Inflammatory macrophage treated with lipopolysaccharide for 1 hour (primary cell): ENCODE measurements at places on chromosomes 7 and 10.

- DNase-seq: no peak
Measured at GRCh38 chr7:25945608-25946007, 206.4 kb upstream of the NFE2L3 start.

DNA sequence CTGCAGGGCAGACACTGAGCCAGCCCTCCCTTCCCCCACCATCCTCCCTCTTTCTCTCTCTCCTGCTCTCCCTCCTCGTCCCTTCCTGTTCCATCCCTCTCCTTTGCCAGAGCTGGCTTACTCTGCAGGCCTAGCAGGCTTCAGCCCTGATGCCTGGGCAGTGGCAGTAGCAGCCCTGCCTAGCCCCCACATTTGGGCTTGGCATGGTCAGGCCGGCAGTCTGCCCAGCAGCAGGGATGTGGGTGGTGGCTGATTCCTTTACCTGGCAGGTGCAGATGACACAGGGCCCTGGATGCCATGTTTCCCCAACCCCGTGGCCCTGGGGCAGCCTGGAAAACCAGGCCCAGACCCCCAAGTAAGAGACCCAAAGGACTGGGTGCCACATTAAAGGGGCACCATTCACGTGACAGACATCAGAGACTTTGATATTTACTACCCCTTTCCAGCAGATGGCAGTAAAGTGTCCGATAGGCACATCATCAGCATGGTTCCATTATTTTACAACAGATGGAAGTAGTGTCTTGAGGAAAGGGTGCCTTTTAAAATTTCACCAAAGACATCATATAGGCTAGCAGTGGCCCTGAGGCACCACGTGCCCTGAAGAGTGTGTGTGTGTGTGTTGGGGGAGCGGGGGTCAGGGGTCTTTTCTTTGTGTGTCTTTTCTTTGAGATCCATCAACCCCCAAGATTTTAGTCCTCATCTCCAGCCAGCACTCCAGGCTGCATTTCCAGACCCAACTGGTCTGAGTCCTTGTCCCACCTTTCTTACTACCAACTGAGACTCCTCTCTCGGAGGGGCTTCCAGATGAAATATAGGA is 5.9 kb downstream of the KCP start:
- peak; percentile 62 for DNase-seq

DNA sequence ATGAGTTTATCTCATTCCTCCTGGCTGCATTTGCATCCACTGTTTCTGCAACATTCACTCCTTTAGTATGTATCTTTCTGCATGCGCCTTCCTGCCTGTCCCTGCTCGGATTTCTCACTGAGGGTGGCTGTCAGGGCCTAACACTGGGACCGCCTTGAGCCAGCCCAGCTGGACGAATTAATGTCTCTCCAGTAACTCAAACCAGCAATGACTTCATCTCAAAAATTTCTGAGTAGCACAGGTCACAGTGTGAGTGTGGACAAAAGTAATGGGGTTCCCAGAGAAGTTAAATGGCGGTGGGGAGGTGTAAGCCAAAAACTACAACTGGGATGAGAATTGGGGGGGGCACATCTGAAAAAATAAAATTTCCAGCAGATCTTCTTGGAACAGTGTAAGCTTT is 444.0 kb upstream of the MGMT start:
- no peak for DNase-seq

GRCh38 chr7:154863766-154864522 is 139.0 kb downstream of the PAXIP1 start:
- DNase-seq: no peak

GRCh38 chr10:117226813-117227451 is 14.0 kb upstream of the SLC18A2 start:
- peak; percentile 84 for DNase-seq

DNA sequence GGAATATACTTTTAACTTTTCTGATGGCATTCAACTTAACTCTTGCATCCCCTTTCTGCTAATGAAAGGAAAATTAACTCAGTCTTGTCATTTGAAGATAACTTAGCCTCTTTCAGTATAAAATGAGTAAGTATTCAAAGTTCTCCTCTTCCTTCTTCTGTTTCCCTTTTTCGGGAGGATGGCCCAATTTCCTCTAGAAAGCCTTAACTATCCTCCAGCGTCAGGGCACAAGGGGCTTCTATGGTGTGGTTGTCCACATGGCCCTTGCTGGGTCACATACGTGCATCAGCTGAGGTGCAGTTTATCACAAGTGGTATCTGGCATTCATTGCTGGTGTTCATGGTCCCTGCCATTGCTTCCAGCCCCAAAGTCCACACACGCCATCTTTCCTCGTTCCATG is 17.8 kb upstream of the GSAP start:
- DNase-seq: peak; percentile 59

DNA sequence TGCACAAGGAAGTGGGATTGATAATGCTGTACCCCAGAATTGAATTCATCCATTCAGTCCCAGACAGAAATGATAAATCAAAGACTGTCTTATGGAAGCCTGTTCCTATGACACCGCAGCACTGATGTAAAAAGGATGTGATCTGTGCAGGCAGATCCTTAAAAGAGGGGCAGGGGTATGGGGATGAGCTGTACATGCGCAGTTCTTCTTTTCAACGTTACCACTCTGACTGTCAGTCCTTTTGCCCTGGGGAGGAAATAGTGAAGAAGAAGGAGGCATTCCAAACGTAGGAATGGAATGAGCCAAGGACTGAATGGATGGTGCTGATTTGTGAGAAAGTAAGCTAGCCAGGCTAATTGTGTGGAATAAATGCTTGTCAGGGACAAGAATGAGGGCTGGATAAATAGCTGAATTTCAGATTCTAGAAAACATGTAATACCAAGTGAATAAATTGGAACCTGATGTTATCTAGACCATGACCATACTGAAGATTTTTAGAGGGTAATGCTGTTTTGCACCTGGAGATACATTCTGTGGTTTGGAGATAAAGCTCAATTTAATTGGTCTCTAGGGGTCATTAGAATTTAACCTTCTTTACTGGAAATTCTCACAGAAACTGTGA is 509.3 kb downstream of the SORCS3 start:
- DNase-seq: no peak

DNA sequence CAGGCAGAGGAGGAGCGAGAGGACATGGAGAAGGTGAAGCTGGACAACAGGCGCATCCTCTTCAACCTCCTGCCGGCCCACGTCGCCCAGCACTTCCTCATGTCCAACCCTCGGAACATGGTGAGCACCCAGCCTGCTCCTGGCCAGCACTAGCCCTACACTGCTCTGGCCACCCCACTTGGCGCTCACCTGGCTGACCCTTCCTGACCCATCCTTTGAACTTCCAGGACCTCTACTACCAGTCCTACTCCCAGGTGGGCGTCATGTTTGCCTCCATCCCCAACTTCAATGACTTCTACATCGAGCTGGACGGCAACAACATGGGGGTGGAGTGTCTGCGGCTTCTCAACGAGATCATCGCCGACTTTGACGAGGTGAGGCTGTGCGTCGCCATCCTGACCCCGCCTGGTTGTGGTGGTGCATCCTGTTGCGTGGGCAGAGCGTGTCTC is 129.2 kb downstream of the ADCY1 start:
- DNase-seq: no peak

DNA sequence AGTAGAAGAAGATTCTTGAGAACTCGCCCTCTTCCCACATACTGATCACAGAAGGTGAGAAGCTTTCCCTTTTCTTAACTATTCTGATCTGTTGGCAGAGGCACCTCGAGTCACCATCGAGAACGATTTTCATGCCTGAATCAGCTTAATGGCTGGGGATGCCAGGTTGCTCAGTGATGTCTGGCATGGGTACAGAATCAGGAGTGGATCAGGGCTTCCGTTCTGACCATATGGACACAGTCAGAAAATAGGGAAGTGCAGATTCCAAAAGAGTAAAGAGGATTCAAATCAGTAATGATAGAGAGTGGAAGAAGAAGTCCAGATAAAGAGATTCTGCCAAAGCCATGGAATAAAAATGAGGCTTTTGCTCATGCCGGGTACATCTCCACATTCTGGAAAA is 52.0 kb upstream of the GRB10 start:
- no peak for DNase-seq
